ENCODE measurements at places on chromosomes 2 and 18. TPM values are rescaled to one million over a fixed set of nuclear protein-coding genes. Genes with fewer than 3 reads are reported as not detected.

DNA sequence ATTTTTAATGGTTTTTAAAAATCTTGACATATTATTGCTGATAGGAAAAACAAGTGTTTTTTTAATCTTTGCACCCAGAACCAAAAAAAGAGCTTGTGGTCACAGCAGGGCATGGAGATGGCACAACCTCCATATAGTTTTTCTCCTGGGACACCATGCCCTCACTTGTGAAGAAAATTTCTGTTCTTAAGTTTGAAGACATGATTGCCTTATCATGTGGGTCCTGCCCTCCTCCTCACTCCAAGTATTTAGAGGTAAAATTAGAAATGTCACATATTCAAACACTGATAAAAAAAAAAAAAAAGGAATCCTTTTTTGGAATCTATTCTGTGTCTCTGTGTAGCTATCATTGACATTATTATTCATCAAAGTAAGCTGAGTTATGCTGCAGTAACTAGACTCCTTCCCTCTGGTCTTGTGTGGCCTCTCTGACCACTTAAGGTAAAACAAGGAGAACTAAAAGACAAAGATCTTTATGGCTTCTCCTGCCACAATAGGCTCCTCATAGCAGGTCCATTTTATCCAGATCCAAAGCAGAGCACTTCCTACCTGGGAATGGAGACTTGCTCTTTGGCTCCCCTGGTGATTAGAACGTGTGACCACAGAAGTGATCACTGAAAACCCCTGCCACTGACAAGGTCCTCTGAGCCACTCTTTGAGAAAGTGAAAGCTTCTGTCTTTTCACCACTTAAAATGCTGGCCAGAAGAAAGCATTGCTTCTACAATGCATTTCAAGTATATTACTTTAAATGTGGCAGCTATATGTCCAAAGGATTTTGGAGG, 19.8 kb downstream of the ADD2 start:
- DNase-seq = no peak

The CNDP2 gene
- 182 TPM for polyA plus RNA-seq

DNA sequence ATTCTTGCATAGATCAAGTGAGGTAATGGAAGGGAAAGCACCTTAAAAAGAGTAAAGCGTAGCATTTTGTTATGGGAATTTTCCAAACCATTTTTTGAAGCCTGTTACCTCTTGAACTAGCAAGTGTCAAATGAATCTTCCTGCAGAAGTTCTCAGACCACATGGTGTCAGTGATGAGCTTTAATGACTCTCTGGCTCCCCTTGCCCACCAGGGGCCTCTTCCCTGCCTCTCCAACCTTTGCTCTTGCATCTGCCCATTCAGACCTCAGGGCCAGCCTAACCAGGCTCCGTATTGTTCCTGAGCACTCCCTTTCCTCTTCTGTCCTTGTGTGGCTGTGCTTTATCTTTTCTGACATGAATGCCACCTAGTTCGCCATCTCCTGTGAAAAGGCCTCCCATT, 155.9 kb downstream of the DIS3L2 start:
- no peak for DNase-seq

The IL1RL1 gene
- polyA plus RNA-seq = 1.8 TPM

- DNase-seq = no peak
These were observed 41.8 kb downstream of the MSTN start for GRCh38 chr2:190020720-190021119.

GRCh38 chr2:108805782-108806181, 19.2 kb downstream of the CCDC138 start:
- no peak for DNase-seq
